Glomerular endothelial cell (primary cell): ENCODE measurements at places on chromosomes 2 and 18.

GRCh38 chr2:7992612-7993602, 688.9 kb upstream of the ID2 start:
- no peak for DNase-seq

GRCh38 chr2:67918471-67918870, 144.3 kb downstream of the C1D start:
- no peak for DNase-seq

- no peak for DNase-seq
These were observed at the start of gene RAPGEF4 for GRCh38 chr2:172735582-172736423. Gene RAPGEF4, plus strand, starts transcription at chr2:172735845. Its CDS starts 139 bp downstream, at chr2:172735984.

DNA sequence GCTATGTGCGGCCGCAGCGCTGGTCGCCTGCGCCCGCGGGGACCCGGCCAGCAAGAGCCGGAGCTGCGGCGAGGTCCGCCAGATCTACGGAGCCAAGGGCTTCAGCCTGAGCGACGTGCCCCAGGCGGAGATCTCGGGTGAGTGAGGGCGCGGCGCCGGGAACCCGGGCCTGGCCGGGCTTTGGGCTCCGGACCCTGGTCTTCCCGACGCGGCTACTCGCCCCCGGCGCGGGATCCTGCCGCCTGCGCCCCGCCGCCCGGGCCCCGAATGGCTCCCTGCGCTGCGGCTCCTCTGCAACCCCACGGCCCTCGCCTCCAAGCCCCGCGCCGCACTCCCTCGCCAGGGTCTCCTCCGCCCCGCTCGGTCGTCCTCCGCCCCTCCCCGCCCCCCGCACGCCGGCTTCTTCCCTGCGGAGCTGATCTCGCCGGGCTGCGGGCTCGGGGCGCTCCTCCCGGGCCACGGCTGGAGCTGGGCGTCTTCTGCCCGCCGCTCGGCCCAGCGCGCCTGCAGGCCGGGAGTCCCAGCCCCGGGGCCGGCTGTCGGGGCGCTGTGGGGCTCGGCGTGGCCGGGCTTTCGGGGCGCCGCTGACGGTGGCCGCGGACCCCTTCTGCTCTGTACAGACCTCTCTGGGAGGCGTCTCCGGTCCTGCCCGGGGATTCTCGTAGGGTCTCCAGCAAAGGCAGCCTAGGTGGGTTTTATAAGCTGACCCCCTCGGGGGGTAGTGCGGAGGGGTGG, 652 bp downstream of the GPC1 start:
- no peak for DNase-seq

DNA sequence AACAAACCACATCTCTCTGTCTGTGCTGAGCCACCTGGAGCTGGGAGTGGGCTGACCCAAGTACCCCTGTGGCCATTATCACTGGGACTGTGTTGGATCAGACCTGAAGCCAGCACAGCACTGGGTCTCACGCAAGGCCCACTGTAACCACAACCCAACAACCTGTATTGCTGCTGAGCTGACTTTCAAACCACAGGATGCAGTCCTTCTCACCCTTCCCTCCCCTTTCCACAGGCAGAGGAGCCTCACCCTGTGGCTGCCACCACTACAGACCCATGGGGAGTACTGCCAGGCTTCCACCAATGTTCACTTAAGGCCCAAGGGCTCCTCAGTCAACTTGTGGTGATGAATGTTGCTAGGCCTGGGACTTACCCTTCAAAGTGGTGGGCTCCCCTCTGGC, 135.7 kb downstream of the DIS3L2 start:
- no peak for DNase-seq

DNA sequence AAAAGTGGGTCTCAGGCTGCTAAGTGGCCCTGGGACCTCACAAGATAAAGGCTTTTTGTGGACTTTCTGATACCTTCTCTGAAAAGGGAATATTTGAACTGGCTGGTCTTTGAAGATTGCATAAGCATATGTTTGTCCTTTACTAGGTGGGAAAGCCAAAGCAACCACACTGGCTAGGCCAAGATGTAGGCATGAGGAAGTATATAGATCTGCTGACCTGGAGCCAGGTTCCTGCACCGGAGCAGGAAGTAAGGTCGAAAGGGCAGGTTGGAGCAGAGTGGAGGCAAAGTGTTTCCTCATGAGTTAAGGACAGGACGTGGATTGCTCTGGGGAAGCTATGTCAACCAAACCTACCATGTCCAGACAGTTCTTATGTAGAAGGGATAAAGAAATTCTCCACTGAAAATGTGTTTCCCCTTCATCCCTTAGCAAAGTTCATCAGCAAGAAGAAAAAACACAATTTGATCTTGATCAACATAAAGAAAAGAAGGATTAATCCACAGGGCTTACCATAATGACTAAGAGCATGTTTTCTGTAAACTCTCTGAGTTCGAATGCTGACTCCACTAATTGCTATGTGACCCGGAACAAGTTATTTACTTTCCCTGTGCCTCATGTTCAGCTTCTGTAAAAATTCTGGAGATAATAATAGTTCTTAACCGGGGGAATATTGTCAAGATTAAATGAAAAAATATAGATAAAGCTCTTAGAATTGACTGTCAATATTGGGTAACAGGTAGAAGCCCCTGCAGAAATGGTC, 156.1 kb upstream of the SRD5A2 start:
- DNase-seq = no peak

DNA sequence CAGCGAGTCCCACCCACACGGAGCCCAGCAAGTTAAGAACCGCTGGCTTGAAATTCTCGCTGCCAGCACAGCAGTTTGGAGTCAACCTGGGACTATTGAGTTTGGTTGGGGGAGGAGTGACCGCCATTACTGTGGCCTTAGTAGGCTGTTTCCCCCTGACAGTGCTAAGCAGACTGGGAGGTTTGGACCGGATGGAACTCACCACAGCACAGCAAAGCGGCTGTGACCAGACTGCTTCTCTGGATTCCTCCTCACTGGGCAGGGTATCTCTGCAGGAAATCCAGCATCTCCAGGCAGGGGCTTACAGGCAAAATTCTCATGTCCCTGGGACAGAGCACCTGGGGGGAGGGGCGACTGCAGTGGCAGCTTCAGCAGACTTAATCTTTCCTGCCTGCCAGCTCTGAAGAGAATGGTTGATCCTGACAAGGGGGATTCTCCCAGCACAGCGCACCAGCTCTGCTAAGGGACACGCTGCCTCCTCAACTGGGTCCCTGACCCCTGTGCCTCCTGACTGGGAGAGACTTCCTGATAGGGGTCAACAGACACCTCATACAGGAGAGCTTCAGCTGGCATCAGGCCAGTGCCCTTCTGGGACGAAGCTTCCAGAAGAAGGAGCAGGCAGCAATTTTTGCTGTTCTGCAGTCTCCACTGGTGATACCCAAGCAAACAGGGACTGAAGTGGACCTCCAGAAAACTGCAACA, 425.4 kb downstream of the NYAP2 start:
- DNase-seq = no peak
